ENCODE measurements at places on chromosomes 6 and 20. TPM values are rescaled to one million over a fixed set of nuclear protein-coding genes. Genes with fewer than 3 reads are reported as not detected.

ME1 gene
- total RNA-seq, result 0.42 TPM

BCAS1 gene
- total RNA-seq, result 0.15 TPM

GRCh38 chr20:7841291-7841970 lies 98.8 kb downstream of the HAO1 start:
- no peaks in the 10 kb centered on the region for H3K27me3 ChIP-seq
- no peaks in the 10 kb centered on the region for H3K4me1 ChIP-seq
- no peak overlapping the region for H3K4me3 ChIP-seq

DNA sequence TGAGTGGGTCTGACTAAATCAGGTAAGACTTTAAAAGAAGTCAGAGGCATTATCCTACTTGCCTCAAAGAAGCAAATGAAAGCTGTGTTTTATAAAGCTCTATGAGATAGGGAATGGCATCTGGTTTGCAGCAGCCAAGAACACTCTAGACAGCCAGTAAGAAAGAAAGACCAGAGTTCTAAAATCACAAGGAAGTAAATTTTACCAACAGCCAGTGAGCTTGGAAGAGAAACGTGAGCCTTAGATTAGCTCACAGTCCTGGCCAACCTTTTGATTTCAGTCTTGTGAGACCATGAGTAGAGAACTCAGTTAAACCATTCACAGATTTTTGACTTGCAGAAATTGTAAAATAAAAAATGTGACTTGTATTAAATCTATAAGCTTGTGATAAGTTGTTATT lies 693.0 kb downstream of the EYS start:
- no peaks in the 10 kb centered on the region for H3K36me3 ChIP-seq
- H3K4me3 ChIP-seq, result no peak overlapping the region
- DNase-seq, result no peak
- H3K27me3 ChIP-seq, result no peaks in the 10 kb centered on the region
- H3K27ac ChIP-seq, result no peak overlapping the region

DNA sequence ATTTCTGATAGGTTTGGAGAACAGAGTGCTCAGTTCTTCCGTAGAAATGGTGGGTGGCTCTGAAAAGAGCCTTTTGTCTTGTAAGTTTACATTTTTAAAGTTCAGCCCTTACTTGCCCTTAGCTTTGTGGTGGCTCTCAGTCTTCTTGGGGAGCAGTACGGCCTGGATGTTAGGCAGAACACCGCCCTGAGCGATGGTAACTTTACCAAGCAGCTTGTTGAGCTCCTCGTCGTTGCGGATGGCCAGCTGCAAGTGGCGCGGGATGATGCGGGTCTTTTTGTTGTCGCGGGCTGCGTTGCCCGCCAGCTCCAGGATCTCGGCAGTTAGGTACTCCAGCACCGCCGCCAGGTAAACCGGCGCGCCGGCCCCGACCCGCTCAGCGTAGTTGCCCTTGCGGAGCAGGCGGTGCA lies 19.5 kb downstream of the OR2B2 start:
- peaks cover 19% of the 10 kb centered on the region for H3K4me1 ChIP-seq
- H3K4me3 ChIP-seq, result peak overlapping the region; percentile 82
- DNase-seq, result no peak
- no peaks in the 10 kb centered on the region for H3K36me3 ChIP-seq
- H3K27ac ChIP-seq, result peak overlapping the region; percentile 79
- no peaks in the 10 kb centered on the region for H3K27me3 ChIP-seq

- no peak for DNase-seq
- no peaks in the 10 kb centered on the region for H3K27me3 ChIP-seq
- H3K27ac ChIP-seq, result no peak overlapping the region
- no peaks in the 10 kb centered on the region for H3K36me3 ChIP-seq
- no peaks in the 10 kb centered on the region for H3K4me1 ChIP-seq
Measured at GRCh38 chr6:115740907-115741306, 319.8 kb downstream of the FRK start.

- no peak for DNase-seq
- no peaks in the 10 kb centered on the region for H3K27me3 ChIP-seq
- H3K27ac ChIP-seq, result no peak overlapping the region
- H3K4me3 ChIP-seq, result no peak overlapping the region
Measured at GRCh38 chr6:137850816-137851602, 16.1 kb upstream of the TNFAIP3 start.

- H3K4me1 ChIP-seq, result no peaks in the 10 kb centered on the region
- H3K4me3 ChIP-seq, result no peak overlapping the region
- no peak overlapping the region for H3K27ac ChIP-seq
- H3K36me3 ChIP-seq, result no peaks in the 10 kb centered on the region
Measured at GRCh38 chr20:4160761-4161305, 145.5 kb upstream of the RNF24 start.

DNA sequence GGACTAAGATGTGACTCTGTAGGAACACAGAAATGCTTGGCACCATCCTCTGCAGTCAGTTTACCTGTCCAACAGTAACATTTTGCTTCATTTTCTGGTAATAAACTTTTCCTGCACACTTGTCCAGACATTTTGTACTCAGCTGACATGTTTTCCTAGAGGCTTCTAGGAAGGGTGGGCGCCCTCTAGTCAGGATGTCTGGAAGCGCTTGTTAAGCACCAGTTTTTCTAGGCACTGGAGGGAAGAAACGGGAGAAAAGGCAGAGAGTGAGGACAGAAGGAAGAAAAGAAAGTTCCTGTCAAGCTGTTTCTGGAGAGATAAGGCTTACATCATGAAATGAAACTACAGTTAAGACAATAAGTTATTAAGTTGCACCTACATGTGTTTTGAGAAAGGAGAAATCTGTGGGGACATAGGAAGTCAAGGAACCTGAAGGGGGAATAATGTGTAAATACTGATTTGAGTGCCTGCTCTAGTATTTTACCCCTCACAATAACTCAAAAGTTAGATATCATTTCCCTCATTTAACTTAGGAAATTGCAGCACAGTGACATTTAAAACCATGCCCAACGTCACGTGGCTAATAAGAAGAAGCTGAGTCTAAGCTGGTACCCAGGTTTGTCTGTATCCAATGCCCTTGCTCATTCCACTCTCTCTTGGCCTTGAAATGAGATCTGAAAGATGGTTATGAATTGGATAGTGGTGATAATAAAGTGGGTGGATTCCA lies 42.7 kb upstream of the TNFRSF21 start:
- H3K4me3 ChIP-seq, result no peak overlapping the region
- no peaks in the 10 kb centered on the region for H3K27me3 ChIP-seq
- no peak overlapping the region for H3K27ac ChIP-seq
- no peaks in the 10 kb centered on the region for H3K36me3 ChIP-seq
- no peak for DNase-seq

Measured in CD8-positive, alpha-beta memory T cell (primary cell).